ENCODE measurements at places on chromosomes 6 and 20. TPM values are rescaled to one million over a fixed set of nuclear protein-coding genes. Genes with fewer than 3 reads are reported as not detected.

The NOTCH4 gene
- 44.3 TPM for total RNA-seq

The SLC22A7 gene
- not detected for total RNA-seq

The SEL1L2 gene
- not detected for total RNA-seq

The LAMA2 gene
- total RNA-seq: 0.74 TPM

The MRPS26 gene
- total RNA-seq: 34.5 TPM

The SLC35D3 gene
- total RNA-seq: not detected

The PLCB1 gene
- total RNA-seq: 18.0 TPM

The HLA-G gene
- total RNA-seq: not detected

The SLC35F1 gene
- not detected for total RNA-seq

The PSORS1C1 gene
- 4.7 TPM for total RNA-seq

The MTFR2 gene
- 3.4 TPM for total RNA-seq

The SLCO4A1 gene
- total RNA-seq: 3.7 TPM

The SAMD3 gene
- not detected for total RNA-seq

The ASIP gene
- not detected for total RNA-seq

The CTNNBL1 gene
- 35.8 TPM for total RNA-seq

The SNX3 gene
- total RNA-seq: 212 TPM

The C6orf15 gene
- not detected for total RNA-seq

The C2 gene
- total RNA-seq: not detected

The ABHD16B gene
- total RNA-seq: not detected

The PPIL1 gene
- 21.3 TPM for total RNA-seq

The FLRT3 gene
- 0.51 TPM for total RNA-seq

The TRIM31 gene
- total RNA-seq: not detected

The ABRACL gene
- total RNA-seq: 41.9 TPM

The WASF1 gene
- 11.4 TPM for total RNA-seq

The RSPH4A gene
- total RNA-seq: 0.68 TPM

The KIF25 gene
- total RNA-seq: not detected

The KIAA1755 gene
- 0.05 TPM for total RNA-seq

The TRAM2 gene
- total RNA-seq: 51.3 TPM

The EDN1 gene
- 438 TPM for total RNA-seq

The OXT gene
- not detected for total RNA-seq

The TSPO2 gene
- not detected for total RNA-seq

The MEP1A gene
- not detected for total RNA-seq

The ZC2HC1B gene
- total RNA-seq: not detected

The TUBB2B gene
- 6.7 TPM for total RNA-seq

The SYCP2 gene
- total RNA-seq: 3.1 TPM

The SLC22A16 gene
- total RNA-seq: not detected

The SLC17A2 gene
- total RNA-seq: not detected

The GHRH gene
- total RNA-seq: not detected

The MAFB gene
- 3.4 TPM for total RNA-seq

The LY6G6C gene
- not detected for total RNA-seq
